Tibial nerve (tissue), 4 donors: ENCODE measurements at places on chromosomes 2 and 18.
A peak's percentile ranks its signal among the peaks of the same experiment; 100 is the strongest.

GRCh38 chr2:61928826-61929461, 23.5 kb downstream of the COMMD1 start:
- H3K4me3 ChIP-seq, result no peak overlapping the region
- no peak for DNase-seq
- no peak overlapping the region for H3K27ac ChIP-seq
- H3K27me3 ChIP-seq, result no peaks in the 10 kb centered on the region

DNA sequence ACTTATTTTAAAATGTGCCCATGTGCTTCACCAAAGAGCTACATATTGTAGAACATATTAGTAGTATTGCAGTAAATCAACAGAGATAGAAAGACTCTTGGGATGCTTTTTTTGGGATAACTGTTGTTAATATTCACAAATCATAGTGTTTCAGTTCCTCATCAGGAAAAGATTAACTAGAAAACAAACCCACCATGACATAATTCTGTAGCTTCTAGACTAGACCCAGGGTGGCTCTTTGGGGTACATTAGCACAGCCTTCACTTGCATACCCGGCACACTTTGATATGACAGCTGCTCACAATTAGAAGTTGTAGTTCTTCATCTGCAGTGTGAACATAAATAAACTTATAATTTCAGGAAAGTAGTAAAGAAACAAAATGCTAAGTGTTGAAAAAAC, 154.2 kb downstream of the ATP9B start:
- H3K36me3 ChIP-seq, result no peaks in the 10 kb centered on the region
- H3K27ac ChIP-seq, result no peak overlapping the region
- H3K4me1 ChIP-seq, result peaks cover 10% of the 10 kb centered on the region
- no peak overlapping the region for H3K4me3 ChIP-seq
- H3K27me3 ChIP-seq, result no peaks in the 10 kb centered on the region

DNA sequence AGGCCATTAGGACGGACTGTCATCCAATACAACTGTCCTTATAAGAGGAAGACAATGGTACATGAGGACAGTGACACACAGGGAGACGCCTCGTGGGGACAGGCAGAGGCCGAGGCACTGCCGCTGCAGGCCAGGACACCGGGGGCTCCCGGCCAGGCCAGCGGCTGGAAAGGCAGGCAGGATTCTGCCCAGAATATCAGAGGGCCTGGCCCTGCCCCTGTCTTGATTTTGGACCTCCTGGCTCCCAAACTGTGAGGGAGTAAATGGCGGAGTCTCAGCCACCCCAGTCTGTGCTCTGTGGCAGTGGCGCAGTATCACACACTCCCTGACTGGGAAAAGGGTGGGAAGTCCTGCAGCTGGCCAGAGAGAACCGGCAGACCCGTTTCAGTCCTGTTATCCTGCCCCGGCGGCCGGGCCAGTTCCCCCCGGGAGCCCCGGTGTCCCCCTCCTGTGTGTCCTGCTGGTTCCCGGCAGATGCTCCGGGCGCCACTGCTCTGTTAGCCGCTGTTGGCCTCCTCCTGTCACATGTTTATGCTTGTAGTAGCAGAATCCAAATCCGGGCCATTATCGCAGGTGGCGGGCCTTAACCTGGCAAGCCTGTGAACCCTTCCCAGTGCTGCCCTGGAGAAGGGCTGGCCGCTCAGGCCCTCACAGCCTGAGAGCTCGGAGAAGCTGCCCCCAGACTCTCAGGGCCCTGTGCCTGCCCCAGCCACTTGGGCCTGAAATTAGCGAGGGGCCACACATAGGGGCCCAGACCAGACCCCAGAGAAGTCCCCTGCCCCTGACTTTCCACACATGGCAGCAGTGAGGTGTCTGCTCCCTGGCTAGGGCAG, 31.4 kb upstream of the TAF1B start:
- H3K4me3 ChIP-seq, result no peak overlapping the region
- H3K36me3 ChIP-seq, result no peaks in the 10 kb centered on the region
- H3K27me3 ChIP-seq, result no peaks in the 10 kb centered on the region
- DNase-seq, result no peak
- no peak overlapping the region for H3K27ac ChIP-seq

DNA sequence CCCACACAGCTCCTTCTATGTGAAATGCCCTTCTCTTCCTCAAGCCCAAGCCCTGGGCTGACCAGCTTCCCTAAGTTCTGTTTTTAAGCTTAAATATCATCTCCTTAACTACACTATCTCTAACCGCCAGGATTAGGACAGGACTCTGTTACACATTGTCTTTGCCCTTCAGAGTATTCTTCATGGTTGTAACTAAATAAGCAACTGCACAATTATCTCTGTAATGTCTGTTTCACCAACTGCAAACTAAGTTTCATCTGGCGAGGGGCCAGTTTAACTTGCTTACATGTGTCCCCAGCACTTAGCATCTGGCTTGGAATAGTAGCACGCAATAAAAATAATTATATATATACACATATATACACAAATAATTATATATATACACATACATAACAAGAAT, 1.1 kb upstream of the ERMN start:
- DNase-seq, result no peak
- no peaks in the 10 kb centered on the region for H3K36me3 ChIP-seq
- H3K4me3 ChIP-seq, result no peak overlapping the region
- H3K27ac ChIP-seq, result no peak overlapping the region
- no peaks in the 10 kb centered on the region for H3K4me1 ChIP-seq
- H3K27me3 ChIP-seq, result no peaks in the 10 kb centered on the region

- no peaks in the 10 kb centered on the region for H3K27me3 ChIP-seq
- no peaks in the 10 kb centered on the region for H3K4me1 ChIP-seq
- no peak overlapping the region for H3K27ac ChIP-seq
- no peaks in the 10 kb centered on the region for H3K36me3 ChIP-seq
Observed at GRCh38 chr2:178188466-178188865, 5.8 kb upstream of the OSBPL6 start.

DNA sequence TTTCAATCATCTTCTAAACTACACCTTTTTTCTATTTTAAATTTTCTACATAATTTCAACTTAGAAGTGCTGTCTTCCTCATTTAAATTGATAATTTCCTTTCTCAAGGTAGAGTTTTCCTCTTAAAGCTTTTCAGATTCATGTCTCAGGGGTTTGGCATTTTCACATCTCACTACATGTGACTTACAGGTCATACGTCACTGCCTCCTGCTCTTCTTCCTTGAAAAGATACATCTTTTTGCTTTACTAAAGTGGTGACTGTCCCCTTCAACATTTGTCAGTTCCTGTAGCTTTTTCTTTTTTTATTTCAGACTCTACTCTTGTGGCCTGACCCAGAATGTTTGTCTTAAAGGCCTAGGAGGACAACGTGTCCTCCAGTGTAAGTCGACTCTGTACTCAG, 17.1 kb upstream of the RUFY4 start:
- DNase-seq, result no peak
- H3K4me1 ChIP-seq, result no peaks in the 10 kb centered on the region
- no peak overlapping the region for H3K4me3 ChIP-seq
- H3K27ac ChIP-seq, result no peak overlapping the region
- no peaks in the 10 kb centered on the region for H3K27me3 ChIP-seq

GRCh38 chr2:239953418-239954061, 71.6 kb downstream of the NDUFA10 start:
- no peak overlapping the region for H3K4me3 ChIP-seq
- H3K27me3 ChIP-seq, result no peaks in the 10 kb centered on the region
- DNase-seq, result no peak
- no peak overlapping the region for H3K27ac ChIP-seq

DNA sequence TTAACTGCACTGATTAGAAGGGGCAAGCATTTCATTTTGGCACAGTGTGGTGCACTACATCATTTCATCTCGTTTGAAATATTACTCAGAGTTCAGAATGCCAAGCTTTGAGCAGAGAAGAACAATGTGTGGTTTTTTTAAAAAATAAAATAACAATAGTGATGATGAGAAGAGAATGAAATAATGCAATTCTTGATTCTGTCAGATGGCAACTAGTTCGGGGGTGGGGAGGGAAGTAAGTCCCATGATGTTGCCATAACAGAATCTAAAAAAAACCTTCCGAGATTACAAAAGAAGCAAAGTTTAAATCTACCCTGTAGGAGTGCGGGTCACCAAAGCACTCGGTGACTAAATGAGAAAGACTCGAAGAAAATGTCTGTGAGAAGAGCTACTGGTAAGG, 490.4 kb downstream of the NR4A2 start:
- no peak overlapping the region for H3K4me3 ChIP-seq
- H3K27ac ChIP-seq, result peak overlapping the region; percentile 56
- no peak for DNase-seq
- no peaks in the 10 kb centered on the region for H3K36me3 ChIP-seq

DNA sequence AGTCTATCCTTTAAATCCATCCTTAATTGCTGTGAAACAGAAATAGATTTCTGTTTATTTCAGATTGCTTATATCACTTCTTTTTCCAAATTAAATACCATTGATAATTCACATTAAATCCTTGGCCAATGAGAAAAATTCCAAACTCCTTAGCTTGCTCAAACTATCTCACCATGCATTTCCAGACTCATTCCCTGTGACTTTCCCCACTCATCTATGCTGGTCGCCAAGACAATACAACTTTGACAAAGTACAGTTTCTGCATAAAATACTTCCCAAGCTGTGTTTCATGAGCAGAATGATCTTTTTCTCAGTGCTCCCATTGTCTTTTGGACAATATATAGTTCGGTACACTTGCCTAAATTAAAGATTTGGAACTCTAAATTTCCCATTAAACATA, 575.6 kb downstream of the CPS1 start:
- no peaks in the 10 kb centered on the region for H3K27me3 ChIP-seq
- no peaks in the 10 kb centered on the region for H3K4me1 ChIP-seq
- no peak overlapping the region for H3K27ac ChIP-seq
- no peak overlapping the region for H3K4me3 ChIP-seq
- H3K36me3 ChIP-seq, result no peaks in the 10 kb centered on the region

DNA sequence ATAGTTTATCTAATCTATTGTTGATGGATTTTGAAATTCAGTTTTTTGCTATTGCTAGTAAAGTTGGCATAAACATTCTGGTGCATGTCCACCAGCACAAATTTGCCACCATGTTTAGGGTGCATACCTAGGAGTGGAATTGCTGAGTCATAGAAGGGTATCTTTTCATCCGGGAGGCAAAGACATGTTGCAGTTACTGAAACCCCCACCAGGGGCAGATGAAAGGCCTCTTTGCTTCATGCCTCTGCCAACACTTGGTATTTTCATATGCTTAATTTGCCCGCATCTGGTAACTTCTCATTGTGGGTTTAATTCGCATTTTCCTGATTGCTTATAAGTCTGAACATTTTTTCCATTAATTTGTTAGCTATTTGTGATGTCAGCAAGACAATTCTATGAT, 8.2 kb downstream of the DCC start:
- no peaks in the 10 kb centered on the region for H3K4me1 ChIP-seq
- H3K4me3 ChIP-seq, result no peak overlapping the region
- no peak for DNase-seq
- H3K27ac ChIP-seq, result no peak overlapping the region
- no peaks in the 10 kb centered on the region for H3K27me3 ChIP-seq

- H3K4me1 ChIP-seq, result no peaks in the 10 kb centered on the region
- no peaks in the 10 kb centered on the region for H3K36me3 ChIP-seq
- H3K27me3 ChIP-seq, result no peaks in the 10 kb centered on the region
- H3K4me3 ChIP-seq, result no peak overlapping the region
- H3K27ac ChIP-seq, result no peak overlapping the region
Observed at GRCh38 chr2:236674646-236675045, 105.0 kb downstream of the ACKR3 start.

- H3K4me1 ChIP-seq, result no peaks in the 10 kb centered on the region
- no peak overlapping the region for H3K4me3 ChIP-seq
- no peaks in the 10 kb centered on the region for H3K36me3 ChIP-seq
- no peaks in the 10 kb centered on the region for H3K27me3 ChIP-seq
Observed at GRCh38 chr2:98170076-98170475, 83.1 kb downstream of the VWA3B start.

DNA sequence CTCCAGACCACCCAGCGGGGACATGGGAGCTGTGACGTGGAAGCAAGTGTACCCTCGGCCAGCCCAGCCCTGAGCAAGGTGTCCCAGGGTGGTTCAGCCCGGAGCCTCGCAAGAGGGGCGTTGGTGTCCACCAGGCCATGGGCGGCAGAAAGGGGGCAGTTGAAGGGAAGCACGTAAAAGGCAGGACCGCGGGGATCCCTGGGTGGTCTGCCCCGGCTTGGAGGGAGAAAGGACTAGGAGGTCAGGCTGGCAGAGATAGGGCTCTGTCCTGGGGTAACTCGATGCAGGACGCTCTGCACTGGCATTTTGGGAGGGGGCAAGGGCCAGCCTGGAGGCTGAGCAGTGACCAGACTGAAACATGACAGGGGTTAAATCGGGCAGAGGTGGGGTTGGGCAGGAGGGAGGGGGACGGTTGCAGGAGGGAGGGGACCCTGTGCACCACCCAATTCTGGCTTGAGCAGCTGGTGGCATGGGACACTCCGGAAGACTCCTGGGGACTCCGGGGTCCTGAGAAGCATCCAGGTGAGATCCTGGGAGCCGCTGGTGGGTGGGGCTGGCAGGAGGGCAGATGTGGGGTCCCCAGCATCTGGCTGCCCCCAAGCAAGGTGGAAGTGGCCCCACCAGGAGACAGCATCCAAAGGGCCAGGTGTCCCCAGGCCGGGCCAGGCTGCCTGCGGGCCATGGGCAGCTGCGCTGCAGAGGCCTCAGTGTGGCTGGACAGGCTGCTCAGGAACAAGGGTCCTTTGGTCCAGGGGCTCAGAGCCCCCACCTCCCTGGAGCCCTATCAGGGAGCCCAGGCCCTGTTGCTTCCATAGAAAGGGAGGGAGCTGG, 46.8 kb upstream of the GPC1 start:
- peaks cover 12% of the 10 kb centered on the region for H3K4me1 ChIP-seq
- DNase-seq, result no peak
- no peaks in the 10 kb centered on the region for H3K36me3 ChIP-seq
- H3K27ac ChIP-seq, result no peak overlapping the region
- H3K27me3 ChIP-seq, result no peaks in the 10 kb centered on the region

DNA sequence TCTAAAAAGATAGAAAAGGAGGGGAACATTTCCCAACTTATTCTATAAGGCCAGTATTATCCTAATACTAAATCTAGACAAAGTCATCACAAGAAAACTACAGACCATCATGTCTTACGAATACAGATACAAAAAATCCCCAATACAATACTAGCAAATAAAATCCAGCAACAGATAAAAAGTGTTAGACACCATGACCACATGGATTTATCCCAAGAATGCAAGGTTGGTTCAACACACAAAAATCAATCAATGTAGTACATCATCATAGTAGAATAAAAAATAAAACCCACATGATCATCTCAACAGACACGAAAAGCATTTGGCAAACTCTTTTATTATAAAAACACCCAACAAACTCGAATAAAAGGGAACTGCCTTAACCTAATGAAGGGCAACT, 18.5 kb downstream of the SLC66A2 start:
- H3K4me1 ChIP-seq, result peaks cover under 1% of the 10 kb centered on the region
- H3K27me3 ChIP-seq, result no peaks in the 10 kb centered on the region
- no peak overlapping the region for H3K4me3 ChIP-seq
- H3K27ac ChIP-seq, result no peak overlapping the region
- H3K36me3 ChIP-seq, result no peaks in the 10 kb centered on the region

- DNase-seq, result no peak
- no peaks in the 10 kb centered on the region for H3K27me3 ChIP-seq
- no peak overlapping the region for H3K27ac ChIP-seq
- H3K4me3 ChIP-seq, result no peak overlapping the region
- H3K4me1 ChIP-seq, result no peaks in the 10 kb centered on the region
Observed at GRCh38 chr18:56315363-56315762, 323.0 kb downstream of the TXNL1 start.
